ENCODE measurements at places on chromosomes 1 and 21.
A peak's percentile ranks its signal among the peaks of the same experiment; 100 is the strongest.

- H3K27me3 ChIP-seq = no peaks in the 10 kb centered on the region
- no peak for DNase-seq
- no peak overlapping the region for H3K4me3 ChIP-seq
- no peaks in the 10 kb centered on the region for H3K36me3 ChIP-seq
- no peaks in the 10 kb centered on the region for H3K4me1 ChIP-seq
- no peak overlapping the region for H3K27ac ChIP-seq
Measured at GRCh38 chr1:48266576-48266975, 44.1 kb downstream of the SLC5A9 start.

DNA sequence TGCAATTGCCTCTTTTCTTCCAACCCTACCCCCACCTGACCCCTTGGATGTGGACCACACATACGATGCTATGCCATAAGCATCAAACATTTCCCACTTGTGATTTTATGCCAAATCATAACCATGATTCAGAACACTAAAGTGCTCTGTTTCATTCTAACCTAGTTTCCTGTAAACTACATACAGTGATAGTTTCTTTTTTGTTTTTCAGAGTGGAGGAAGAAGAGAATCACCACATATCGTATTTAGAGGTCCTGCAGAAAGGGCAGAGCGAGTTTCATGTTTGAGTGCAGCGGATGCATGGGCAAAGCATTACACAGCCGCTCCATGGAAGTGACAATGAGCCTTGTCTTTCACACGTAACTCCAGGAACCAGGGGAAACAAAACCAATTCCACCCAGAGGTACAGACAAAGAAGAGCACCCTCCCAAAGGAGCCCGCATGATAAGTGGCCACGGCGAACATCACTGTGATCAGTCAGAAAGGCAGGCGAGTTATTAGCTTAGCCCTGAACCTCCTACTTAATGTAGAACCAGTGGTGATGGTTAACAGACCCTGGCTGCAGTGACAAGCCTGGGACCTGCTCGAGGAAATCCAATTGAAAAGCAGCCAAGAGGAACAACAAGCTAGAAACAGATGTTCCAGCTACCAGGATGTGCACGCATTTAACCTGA, 64.0 kb upstream of the ZNF281 start:
- no peaks in the 10 kb centered on the region for H3K36me3 ChIP-seq
- H3K4me3 ChIP-seq = no peak overlapping the region
- no peaks in the 10 kb centered on the region for H3K27me3 ChIP-seq
- no peak overlapping the region for H3K27ac ChIP-seq
- DNase-seq = no peak
- peaks cover 7% of the 10 kb centered on the region for H3K4me1 ChIP-seq

- peaks cover 34% of the 10 kb centered on the region for H3K4me1 ChIP-seq
- no peak overlapping the region for H3K4me3 ChIP-seq
- no peak for DNase-seq
- H3K36me3 ChIP-seq = no peaks in the 10 kb centered on the region
- no peak overlapping the region for H3K27ac ChIP-seq
Measured at GRCh38 chr1:161079436-161080110, 9.8 kb downstream of the NECTIN4 start.

GRCh38 chr1:44949286-44949685, 37.1 kb downstream of the EIF2B3 start:
- H3K36me3 ChIP-seq = no peaks in the 10 kb centered on the region
- no peak for DNase-seq
- no peaks in the 10 kb centered on the region for H3K27me3 ChIP-seq
- no peak overlapping the region for H3K4me3 ChIP-seq
- H3K27ac ChIP-seq = no peak overlapping the region

DNA sequence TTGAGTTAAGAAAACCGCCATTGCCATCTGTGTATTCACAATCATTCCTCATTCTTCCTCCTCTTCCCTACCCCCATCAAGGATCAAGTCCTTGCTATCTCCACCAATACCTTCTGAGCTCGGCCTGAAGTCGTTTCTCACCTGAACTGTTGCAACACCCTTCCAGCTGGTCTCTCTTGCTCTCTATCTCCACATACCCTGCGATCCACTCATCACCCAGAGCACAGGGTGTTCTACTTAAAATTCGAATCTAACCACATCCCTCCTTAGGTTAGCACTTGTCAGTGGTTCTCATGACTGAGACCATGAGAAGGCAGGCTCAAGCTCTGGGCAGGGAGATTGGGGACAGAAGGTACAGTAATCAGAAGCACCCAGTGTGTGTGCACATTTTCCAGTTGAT, 4.6 kb downstream of the IVL start:
- H3K4me1 ChIP-seq = no peaks in the 10 kb centered on the region
- H3K27me3 ChIP-seq = no peaks in the 10 kb centered on the region
- no peak overlapping the region for H3K27ac ChIP-seq
- no peak overlapping the region for H3K4me3 ChIP-seq

DNA sequence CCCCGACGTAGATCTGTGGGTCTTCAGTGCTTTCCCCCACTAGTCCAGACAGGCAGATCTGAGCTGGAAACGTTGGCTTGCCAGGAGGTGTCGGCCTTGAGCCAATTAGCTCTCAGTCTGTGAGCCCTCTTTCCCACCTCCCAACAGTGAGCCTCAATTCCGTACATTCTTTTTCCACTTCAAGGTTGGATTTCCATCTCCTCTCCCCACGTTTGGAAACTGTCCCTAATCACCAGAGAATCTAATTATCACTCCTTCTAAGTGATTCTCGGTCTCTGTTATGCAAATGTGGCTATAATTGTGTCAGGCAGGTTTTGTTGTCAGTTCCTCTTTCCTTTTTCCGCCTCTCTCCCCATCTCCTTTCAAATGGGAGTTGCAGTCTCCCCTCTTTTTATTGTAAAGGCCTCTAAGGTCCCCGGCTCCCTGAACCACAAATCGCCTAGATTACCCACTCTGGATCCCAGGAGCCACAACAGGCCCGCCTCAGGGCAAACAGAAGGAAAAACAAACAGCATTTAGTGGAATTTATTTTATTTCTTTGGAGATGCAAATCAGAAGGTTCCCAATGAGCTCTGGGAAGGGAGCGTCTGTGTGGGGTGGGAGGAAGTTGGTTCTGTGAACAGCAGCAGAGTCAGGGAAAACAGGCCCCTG, 29.4 kb upstream of the LRRN2 start:
- no peaks in the 10 kb centered on the region for H3K36me3 ChIP-seq
- DNase-seq = peak; percentile 1
- no peak overlapping the region for H3K4me3 ChIP-seq
- no peaks in the 10 kb centered on the region for H3K27me3 ChIP-seq
- no peak overlapping the region for H3K27ac ChIP-seq

DNA sequence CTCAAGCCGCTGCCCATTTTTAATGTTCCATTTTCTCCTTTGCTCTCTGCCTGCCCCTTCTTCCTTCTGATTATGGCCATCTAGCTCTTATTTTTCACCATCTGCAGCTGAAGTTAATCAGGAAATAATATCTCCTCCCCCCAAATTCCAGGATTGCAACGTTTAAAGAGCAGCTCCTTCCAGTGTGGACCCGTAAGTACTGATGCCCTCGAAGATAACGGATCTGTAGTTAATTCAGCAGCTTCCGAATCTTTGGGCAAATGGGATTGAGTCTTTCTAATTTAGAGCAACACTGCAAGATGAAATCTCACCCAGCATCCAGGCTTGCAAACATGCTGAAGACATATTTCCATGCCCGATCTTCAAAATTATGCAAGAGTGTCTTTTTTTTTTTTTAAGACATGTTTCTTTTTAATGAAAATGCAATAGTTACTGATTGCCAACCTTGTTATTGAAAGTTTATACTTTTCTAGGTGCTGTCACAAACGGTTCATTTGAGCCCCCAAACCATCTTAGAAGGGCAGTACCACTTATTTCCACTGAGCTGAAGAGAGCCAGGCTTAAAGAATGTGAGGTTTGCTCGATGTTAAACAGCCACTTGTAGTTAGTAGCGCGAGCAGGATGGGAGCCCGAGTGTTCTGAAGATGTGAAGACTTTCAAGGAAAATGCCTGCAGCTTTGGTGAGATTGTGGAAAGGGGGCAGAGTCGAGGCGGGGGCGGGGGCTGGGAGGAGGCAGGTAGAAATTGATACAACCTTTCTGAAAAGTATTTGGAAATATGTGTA, 10.9 kb upstream of the RCAN3 start:
- H3K4me1 ChIP-seq = no peaks in the 10 kb centered on the region
- no peaks in the 10 kb centered on the region for H3K27me3 ChIP-seq
- H3K4me3 ChIP-seq = no peak overlapping the region
- no peak for DNase-seq

DNA sequence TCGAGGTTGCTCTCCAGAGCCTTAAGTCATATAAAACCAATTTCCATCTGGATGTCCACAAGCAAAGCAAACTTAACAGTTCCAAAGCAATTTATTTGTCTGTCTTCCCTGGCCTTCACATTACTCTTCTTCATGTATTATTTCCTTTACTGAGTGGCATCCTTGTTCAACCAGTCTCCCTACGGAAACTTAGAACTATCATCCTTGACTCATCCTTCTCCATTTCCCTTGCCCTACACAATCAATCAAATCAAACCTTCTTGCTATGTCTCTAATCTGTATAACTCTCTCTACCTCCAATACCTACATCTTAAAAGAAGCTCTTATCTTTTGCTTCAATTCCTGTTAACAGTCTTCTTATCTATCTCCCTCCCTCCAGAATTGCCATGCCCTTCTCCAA, 25.4 kb downstream of the EGLN1 start:
- no peaks in the 10 kb centered on the region for H3K27me3 ChIP-seq
- peak overlapping the region; percentile 2 for H3K27ac ChIP-seq
- H3K36me3 ChIP-seq = no peaks in the 10 kb centered on the region
- H3K4me3 ChIP-seq = no peak overlapping the region
- DNase-seq = no peak

GRCh38 chr1:246591958-246592357, 25.7 kb downstream of the CNST start:
- no peaks in the 10 kb centered on the region for H3K36me3 ChIP-seq
- no peak for DNase-seq
- H3K27ac ChIP-seq = no peak overlapping the region
- no peaks in the 10 kb centered on the region for H3K4me1 ChIP-seq

GRCh38 chr1:54370287-54370989, 35.8 kb downstream of the SSBP3 start:
- H3K4me1 ChIP-seq = no peaks in the 10 kb centered on the region
- H3K36me3 ChIP-seq = no peaks in the 10 kb centered on the region
- no peak for DNase-seq
- no peak overlapping the region for H3K27ac ChIP-seq

DNA sequence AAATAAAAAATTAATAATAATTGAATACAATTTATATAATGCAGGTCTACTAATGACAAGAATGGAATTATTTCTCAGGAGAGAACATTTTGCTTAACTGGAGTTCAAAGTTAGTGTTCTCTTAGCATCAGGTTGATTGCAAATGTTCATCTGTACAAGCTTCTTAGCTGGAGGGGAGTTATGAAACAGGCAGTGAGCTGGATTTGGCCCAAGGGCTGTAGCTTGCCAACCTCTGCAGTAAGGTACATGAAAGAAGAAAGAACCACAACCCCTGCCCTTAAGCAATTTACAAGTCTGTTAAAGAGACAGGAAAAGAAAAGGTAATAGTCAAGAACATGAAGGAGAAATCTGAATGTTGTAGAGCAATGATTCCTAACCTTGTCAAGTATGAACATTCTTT, 17.0 kb downstream of the LPGAT1 start:
- H3K36me3 ChIP-seq = 0 out of 2 replicates have a peak, but pooled peaks cover 1% of the 10 kb centered on the region
- no peak overlapping the region for H3K27ac ChIP-seq
- no peak for DNase-seq
- H3K4me3 ChIP-seq = no peak overlapping the region
- H3K27me3 ChIP-seq = no peaks in the 10 kb centered on the region

GRCh38 chr1:182927693-182928433, 25.1 kb downstream of the SHCBP1L start:
- no peak for DNase-seq
- no peaks in the 10 kb centered on the region for H3K36me3 ChIP-seq

- no peaks in the 10 kb centered on the region for H3K36me3 ChIP-seq
- H3K27me3 ChIP-seq = no peaks in the 10 kb centered on the region
- H3K4me3 ChIP-seq = no peak overlapping the region
- no peak for DNase-seq
Measured at GRCh38 chr1:83929184-83929583, 69.7 kb downstream of the TTLL7 start.

DNA sequence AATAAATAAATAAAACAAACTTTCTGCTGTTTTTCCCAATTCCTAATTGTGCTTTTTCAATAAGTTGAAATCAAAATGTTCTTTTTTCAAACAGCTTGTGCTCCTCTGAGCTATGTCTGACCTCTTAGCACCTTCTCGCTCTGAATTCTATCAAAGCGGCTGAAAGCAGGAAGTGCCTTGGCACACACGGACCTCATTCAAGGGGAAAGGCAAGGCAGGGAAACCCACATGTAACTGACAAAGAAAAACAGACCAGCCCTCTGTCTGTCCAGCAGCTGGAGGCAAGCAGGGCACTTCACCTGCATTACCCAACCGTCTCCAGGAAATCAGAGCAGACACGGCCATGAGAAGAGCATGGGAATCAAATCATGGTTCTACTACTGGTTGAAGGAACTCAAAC, 56.7 kb downstream of the PLPP3 start:
- H3K36me3 ChIP-seq = no peaks in the 10 kb centered on the region
- DNase-seq = no peak
- no peak overlapping the region for H3K27ac ChIP-seq
- H3K4me1 ChIP-seq = peaks cover 13% of the 10 kb centered on the region
- H3K4me3 ChIP-seq = no peak overlapping the region

GRCh38 chr1:219965285-219966070, 37.1 kb upstream of the SLC30A10 start:
- H3K36me3 ChIP-seq = peaks cover 1% of the 10 kb centered on the region
- no peaks in the 10 kb centered on the region for H3K27me3 ChIP-seq
- H3K4me1 ChIP-seq = peaks cover 8% of the 10 kb centered on the region
- no peak for DNase-seq
- H3K27ac ChIP-seq = no peak overlapping the region

GRCh38 chr21:45487891-45488600, 54.2 kb downstream of the SLC19A1 start:
- no peaks in the 10 kb centered on the region for H3K4me1 ChIP-seq
- no peak overlapping the region for H3K4me3 ChIP-seq
- no peaks in the 10 kb centered on the region for H3K27me3 ChIP-seq
- H3K27ac ChIP-seq = peak overlapping the region; percentile 10
- H3K36me3 ChIP-seq = 0 out of 2 replicates have a peak, but pooled peaks cover 4% of the 10 kb centered on the region

DNA sequence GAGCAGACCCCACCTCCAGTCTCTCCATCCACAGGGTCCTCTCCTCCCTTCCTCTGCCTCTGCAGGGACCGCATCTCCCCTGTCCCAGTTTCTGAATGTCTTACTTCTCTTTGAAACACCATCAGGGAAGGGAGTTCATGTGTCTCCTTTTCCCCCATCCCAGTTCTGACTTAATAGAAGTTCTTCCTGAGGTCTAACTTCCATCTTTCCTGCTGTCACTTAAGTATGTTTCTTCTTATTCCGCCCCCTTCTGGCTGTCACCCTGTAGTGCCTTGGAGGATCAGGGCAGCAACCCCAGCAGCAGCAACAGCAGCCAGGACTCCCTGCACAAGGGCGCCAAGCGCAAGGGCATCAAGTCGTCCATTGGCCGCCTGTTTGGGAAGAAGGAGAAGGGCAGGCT, 29.3 kb downstream of the MYOG start:
- H3K27ac ChIP-seq = no peak overlapping the region
- DNase-seq = no peak

DNA sequence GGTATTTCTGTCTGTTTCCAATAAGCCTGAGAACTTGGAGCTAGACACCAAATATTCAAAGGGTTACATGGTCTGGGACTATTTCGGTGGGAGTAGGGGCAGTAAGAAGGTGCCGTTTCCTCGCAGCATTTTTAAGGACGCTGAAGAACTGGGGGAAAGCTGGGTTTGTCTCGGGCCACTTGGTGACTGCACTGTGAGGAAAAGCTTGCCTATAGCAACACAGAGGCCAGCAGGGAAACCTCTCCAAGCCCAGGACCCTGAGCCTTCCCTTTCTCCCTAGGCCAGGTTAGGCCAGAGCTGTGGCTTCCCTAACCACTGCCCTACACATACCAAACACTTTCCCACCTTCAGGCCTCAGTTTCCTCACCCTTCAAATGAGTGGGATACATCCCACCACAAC, 3.3 kb downstream of the GLIS1 start:
- H3K4me3 ChIP-seq = no peak overlapping the region
- no peak for DNase-seq
- no peaks in the 10 kb centered on the region for H3K4me1 ChIP-seq
- H3K36me3 ChIP-seq = no peaks in the 10 kb centered on the region
- H3K27me3 ChIP-seq = peaks cover 2% of the 10 kb centered on the region

All from Caco-2 (cell line).